ENCODE measurements at places on chromosomes 1 and 21.

- peak; percentile 27 for DNase-seq
Observed at GRCh38 chr1:50735443-50735842, 224.6 kb downstream of the FAF1 start.

GRCh38 chr1:12309783-12310742 is 80.2 kb downstream of the VPS13D start:
- no peak for DNase-seq

- DNase-seq: no peak
Observed at GRCh38 chr1:41592451-41593125, 108.1 kb upstream of the EDN2 start.

DNA sequence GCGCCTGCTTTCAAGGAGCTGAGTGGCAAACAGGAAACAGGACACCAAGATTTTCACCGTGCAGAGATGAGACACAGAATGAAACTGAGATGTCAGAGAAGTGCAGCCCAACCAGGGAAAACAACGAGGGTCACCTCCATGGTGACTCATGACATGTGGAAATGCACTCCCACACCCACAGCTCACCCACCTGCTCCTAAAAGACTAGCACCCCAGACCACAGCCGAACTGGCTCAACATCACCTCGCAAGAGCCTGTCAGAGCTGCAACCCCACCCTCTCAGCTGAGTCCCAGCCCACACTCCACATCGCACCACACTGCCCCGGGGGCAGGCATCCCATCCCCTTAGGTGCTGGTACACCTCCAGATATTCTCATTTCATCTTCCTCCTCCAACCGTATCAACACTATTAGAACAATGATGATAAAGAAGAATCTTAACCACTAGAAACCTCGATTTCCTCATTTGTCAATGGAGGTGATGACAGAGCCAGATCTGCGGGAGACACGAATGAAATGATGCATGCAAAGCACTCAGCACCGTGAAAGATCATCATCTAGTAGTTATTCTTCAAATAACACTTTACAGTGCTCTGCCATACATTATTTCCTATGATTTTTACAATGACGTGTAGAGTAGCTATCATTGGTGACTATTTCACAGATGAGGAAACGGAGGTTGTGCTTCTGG is 103.2 kb downstream of the DMRTB1 start:
- no peak for DNase-seq

DNA sequence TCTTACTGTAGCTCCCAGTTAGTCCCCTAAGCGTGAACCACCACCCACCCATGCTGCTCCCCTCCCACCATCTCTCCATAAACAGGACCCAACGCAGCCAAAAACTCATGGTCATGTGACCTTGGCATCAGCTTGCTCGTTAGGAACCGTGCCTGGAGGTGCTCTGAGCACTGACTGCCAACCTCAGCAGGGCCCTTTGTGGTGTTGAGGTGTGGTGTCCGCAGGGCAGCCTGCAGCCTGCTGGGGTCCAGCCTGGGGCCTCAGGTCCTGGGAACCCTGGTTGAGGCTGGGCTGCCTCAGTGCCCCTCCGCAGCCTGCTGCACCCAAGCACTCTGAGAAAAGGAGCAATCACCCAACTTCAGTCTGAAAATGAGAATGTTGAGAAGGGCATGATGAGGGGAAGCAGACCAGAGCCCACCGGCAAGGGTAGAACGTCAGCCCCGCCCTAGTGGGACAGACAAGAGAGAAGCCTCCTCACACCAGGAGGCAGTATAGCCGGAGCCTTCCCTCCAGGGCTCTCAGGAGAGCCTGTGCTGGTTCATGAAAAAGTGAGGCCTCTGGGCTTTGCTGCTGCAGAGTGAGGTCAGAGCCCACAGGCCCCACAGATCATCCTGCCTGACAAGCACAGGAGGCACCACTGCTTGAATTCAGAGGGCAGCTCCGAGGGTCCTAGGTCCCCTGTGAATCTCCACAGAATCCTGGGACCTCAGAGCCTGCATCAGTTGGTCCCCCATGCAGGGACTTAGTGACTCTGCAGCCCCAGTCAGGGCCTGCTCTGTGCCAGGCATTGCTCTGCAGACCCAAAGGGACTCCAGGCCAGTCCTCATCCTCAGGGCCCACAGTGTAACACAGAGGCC is 4.9 kb upstream of the COL6A2 start:
- DNase-seq: no peak

DNA sequence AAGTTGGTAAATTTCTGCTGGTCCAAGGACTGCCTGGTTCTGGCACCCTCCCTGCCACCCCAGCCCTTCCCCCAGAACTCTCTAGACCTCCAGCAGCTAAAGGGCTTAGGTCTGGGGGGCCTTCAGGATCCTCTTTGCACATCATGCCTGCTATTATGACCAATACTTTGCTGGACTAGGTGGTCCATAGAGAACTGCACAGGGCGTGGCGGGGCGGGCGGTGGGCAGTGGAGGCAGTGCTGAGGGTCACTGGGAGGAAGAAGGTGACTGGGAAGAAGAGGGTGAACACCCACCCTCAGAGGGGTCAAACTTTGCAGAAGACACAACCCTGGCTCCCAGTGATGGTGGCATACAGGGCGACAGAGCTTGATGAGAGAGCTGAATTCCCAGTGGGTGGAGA is 18.2 kb downstream of the CDK18 start:
- no peak for DNase-seq

DNA sequence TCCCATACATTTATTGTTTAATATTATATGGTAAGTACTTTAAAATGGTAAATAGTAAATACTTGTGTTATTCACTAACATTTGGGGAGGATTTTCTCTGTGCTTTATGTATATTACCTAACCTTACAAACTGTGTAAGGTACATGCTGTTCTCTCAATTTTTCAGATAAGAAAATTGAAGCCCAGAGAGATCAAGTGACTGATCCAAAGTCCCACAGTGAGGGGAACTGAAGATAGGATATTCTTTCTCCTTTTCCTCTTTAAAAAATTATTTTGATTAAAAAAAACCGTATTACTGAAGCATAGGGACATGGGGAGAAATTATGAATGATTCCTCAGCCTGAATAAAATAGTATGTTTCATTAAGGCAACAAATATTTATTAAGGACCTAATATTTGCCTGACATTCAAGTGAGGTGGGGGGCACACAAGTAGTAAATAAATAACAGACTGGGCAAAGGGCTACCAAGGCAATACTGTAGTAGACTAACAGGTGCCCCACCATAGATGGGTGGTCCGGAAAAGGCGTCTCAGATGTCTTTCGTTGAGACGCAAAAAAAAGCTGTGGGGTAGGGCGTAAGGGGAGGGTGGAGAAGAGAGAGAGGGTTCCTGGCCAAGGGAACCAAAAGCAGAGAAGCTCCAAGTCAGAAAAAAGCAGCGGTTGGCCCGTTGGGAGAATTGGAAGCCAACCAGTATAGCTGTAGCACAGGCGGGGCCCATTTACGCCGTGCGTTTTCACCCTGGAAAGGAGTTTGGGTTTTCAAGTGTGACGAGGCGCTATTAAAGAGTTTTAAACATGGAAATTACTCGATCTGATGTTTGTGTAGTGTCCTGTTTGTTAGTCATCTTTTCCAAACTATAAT is 944 bp upstream of the AGO3 start:
- peak; percentile 52 for DNase-seq

GRCh38 chr1:79617777-79618176 is 611.2 kb upstream of the ADGRL4 start:
- no peak for DNase-seq

- DNase-seq: no peak
Observed at GRCh38 chr1:175620376-175620775, 123.0 kb downstream of the TNR start.

DNA sequence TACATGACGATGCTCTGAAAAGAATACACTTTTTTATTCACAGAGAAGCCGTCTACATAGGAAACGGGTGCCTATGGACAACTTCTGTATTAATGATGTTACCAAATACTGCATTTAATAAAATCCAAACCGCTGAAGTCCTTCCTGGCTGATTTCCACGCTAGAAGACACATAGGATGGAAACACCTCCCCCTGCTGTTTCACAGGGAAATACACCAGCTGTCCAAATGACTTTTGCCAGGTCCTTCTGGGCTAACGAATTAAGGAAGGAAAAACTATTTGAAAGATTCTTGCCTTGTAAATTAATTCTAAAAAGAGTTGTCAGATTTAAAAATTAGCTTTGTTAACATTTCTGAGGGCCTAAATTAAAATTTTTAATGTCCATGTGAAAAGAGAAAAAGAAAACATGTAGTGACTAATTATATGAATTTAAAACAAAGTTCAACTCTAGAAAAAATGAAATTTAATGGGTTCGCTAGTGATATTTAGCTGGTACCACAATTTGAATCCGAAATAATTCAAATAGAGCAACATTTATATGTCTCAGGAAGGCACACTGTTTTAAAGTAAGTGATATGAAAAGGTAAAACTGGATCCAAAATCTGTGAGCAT is 146.0 kb downstream of the RERE start:
- peak; percentile 65 for DNase-seq

DNA sequence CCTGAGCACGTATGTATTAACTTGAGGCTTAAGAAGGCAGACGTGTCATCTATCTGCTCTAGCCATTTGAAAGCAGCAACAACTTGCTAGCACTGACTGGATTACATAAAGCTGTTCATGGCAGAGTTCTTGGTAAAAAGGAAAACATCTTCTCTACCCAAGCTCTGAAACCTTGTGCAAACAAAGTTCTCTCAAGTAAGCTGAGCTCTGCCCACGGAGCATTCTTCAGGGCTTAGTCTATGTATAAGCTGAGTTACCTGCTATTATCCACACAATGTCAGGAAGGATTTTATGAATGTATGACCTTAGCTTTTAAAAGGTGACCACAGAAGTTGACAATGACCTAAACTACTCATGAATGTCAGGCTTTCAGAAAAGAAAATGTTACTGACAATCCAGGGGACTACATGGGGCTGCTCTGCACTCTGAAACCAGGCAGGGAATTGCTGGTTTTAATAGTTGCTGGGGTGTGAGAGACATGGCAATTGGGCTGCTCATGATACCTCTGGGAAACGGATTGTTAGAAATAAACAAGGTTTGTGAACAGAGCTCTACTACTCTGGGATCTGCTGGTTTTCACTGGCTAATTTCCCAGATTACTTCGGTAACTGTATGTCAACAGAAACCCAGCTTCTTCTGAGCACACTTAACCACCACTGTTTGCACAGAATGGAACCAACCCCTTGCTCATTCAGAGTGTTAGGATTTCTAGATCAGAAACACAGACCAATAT is 29.6 kb upstream of the CCN1 start:
- DNase-seq: peak; percentile 51
